Brain pericyte (primary cell): ENCODE measurements at places on chromosomes 4 and X.

- DNase-seq, result no peak
These were observed 24.9 kb downstream of the DOCK11 start for GRCh38 chrX:118520216-118521206.

- no peak for DNase-seq
These were observed 5.8 kb downstream of the DGAT2L6 start for GRCh38 chrX:70183091-70183490.

DNA sequence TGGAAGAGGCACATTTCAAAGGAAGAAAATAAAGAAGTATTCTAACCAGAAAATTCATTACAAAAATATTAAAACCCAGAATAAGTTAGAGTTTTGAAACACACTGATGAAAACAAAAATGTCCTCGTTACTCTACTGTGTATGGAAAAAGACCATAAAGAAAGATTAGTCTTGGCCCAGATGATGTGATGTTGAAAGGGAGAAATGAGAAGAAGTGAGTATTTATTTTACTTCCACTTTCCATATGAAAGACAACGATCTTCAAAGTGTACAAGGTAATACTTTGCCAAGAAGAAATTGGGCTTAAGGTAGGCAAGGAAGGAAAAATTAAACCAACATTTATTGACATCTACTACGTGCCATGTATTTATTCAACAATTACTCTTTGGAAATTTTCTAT is 48.6 kb upstream of the EMCN start:
- DNase-seq, result no peak

DNA sequence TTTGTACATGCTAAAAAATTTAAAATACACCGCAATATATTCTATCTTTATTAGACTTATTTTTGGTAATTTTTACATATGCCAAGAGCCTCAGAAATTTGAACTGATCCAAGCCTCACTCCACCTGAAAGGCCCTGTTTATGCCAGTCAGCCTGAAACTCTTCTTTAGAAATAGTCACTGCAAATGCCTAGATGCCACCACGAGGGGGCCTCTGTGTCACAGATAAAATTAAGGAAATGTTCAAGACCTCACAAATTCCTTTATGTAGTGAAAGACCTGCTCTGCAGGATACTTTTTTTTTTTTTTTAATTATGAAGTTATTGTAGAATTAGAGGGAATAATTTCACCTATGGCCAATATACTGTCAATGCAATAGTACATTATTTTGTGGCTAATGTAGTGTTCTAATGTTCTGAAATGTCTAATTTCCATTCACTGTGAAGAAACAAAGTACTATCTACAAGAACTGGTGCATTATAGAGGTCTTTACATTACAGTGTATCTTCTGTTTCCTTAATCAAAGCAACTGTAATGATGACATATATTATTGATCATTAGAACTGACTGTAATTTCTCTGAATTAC is 69.8 kb downstream of the DTHD1 start:
- no peak for DNase-seq

DNA sequence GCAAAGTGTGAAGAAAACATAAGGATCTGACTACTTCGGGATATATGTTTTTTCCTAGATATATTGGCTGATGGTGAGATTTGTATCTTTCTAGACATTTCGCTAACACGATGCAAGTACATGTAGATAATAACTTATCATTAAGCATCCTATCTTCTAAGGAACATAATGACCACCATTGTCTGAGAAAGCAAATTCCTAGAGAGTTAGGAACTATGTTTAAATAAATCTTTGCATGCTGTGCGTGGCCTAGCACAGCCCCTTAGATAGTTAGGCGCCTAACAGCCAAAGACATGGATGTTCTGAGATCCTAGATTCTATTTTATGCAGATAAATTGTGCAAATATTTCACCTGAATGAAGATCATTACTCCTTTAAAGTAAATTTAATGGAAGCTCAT is 3.0 kb downstream of the COL4A6 start:
- DNase-seq, result no peak

GRCh38 chr4:108465886-108466500 is 154.4 kb upstream of the RPL34 start:
- no peak for DNase-seq

DNA sequence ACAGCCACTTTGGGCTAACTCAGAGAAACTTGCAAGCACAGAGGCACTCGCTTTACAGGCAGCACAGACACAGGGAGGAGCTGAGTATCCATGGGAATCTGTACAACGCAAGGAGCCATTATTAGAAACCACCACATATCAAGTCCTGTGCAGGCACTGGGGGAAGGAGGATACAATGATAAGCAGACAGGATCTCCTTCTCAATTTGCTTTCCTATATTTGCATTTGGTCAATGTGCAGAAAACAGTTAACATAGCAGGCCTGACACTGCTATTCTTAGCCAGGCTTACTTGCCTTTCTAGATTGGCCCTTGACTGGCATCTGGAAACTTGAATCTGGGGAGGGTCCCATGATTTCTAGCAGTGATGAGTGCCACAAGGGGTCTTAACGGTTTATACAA is 65.8 kb downstream of the TEC start:
- DNase-seq, result no peak
